ENCODE measurements at places on chromosomes 5 and 9.

DNA sequence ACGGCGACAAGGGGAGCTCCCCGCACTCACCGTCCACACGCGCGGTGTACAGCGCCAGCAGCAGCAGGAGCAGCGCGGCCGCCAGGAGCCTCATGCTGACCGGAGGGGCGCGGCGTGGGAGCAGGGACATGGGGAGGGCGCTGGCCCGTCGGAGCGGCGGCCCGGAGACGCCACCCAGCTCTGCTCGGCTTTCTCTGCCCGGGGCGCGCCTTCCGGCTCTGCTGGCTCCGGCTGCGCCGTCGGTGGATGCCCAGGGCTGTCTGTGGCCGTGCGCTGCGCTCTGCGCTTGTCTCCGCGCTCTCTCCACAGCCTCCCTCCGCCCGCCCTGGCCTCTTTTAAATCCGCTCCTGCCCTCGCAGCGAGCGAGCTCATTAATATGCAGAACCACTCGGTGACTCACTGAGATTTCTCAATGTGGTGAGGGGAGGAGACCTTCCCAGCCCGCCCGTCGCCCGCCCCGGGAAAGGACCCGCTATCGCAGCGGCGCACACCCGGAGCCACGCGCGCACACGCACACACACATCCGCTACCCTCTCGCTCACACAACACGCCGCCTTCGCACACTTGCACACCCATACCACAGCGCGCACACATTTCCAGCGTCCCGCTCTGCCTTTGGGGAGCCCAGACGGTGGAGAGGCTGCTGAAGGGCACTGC is at the start of gene CXCL14:
CXCL14 (minus strand) TSS at position 307 of the 657 bp plus-strand sequence; CDS start at position 94, 213 bp downstream.
- DNase-seq = no peak

GRCh38 chr9:117013440-117013995 is 326.4 kb downstream of the TRIM32 start:
- DNase-seq = no peak

- no peak for DNase-seq
These were observed 9.5 kb downstream of the ARRDC3 start for GRCh38 chr5:91373600-91373999.

DNA sequence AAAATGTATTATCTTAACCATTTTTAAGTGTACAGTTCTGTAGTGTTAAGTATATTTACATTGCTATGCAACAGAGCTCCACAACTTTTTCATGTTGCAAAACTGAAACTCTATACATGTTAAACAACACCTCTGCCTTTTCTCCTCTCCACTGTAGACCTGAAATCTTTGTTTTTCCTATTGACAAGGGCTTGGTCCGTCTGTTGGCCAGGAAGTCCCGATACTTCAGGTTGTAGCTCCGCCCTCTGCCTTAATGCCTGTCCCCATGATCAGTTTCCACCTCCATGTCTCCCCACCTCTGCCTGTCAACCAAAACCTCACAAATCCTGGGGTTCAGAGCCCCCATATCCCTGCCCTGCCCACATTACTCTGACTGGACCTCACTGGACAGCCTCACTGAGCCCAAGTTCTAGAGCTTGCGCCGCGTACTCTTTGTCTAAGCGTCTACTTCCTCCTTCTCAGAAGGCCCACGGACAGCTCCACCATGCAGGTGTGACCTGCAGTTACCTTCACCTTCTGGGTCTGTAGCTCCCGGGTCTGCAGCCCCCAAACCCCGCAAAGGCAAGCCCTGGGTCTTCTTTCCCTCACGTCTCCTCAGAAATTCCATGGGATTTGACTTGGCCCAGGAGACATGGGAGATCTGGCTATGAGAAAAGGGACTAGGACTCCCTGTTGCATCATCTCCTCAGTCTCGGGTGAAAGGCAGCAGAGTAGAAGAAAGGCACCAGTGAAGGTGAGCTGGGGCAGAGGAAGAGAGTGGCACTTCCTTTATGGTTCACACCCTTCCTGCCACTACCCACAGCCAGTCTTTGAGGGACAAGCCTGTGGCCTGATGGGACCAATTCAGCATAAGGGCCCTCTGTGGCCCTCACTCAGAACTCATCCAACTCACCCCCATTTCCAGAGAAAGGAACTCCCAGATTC is 8.0 kb downstream of the GLIPR2 start:
- no peak for DNase-seq

GRCh38 chr5:32276173-32276853 is 36.4 kb downstream of the MTMR12 start:
- DNase-seq = no peak
